ENCODE measurements at places on chromosomes 2 and 18. TPM values are rescaled to one million over a fixed set of nuclear protein-coding genes. Genes with fewer than 3 reads are reported as not detected.

The RUFY4 gene
- total RNA-seq: not detected

The LRRC30 gene
- not detected for total RNA-seq

The HAUS1 gene
- total RNA-seq: 32.2 TPM

The SCN3A gene
- 22.2 TPM for total RNA-seq

The ASB18 gene
- not detected for total RNA-seq

The RAPH1 gene
- 56.9 TPM for total RNA-seq

The KLHL14 gene
- not detected for total RNA-seq
